Stimulated activated CD8-positive, alpha-beta memory T cell treated with anti-CD3 and anti-CD28 coated beads, Interleukin-4, amount 100 ng/mL, for 1 hour (primary cell): ENCODE measurements at places on chromosomes 7 and 10.

- no peak for DNase-seq
Measured at GRCh38 chr7:1554333-1555045, 1.5 kb downstream of the TMEM184A start.

- DNase-seq: no peak
Measured at GRCh38 chr10:118439824-118440223, 97.7 kb upstream of the FAM204A start.

GRCh38 chr10:132975831-132976682 lies 33.7 kb upstream of the CFAP46 start:
- no peak for DNase-seq

GRCh38 chr10:23978317-23978716 lies 230.6 kb upstream of the KIAA1217 start:
- no peak for DNase-seq

GRCh38 chr10:71270301-71271220 lies 48.5 kb upstream of the SLC29A3 start:
- DNase-seq: no peak

DNA sequence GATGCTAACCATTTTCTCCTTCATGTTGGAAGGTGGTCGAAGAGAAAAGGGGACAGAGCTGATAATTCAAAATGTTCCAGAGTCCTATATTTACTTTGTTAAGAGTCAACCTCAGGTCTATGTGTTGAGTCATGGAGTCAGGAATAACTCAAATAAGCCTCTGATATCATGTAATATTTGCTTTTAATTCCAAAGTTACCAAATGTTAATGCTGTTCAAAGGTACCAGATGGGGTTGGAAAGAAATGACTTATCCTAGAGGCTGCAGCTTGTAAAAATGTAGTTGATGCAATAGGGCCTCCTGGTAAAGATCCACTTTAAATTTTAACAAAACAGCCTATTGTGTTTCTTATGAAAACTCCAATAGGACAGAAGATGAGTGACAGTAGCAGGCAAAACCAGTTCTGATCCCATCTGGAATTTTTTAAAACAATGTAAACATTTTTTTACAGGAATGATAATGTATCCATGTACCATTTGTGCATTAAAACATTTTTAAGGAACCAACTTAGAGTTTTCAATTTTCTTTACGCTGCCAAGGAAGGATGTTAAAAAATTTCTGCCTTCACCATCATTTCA lies 218.2 kb downstream of the ANK3 start:
- DNase-seq: no peak

GRCh38 chr10:113498997-113499396 lies 53.9 kb upstream of the HABP2 start:
- DNase-seq: no peak

DNA sequence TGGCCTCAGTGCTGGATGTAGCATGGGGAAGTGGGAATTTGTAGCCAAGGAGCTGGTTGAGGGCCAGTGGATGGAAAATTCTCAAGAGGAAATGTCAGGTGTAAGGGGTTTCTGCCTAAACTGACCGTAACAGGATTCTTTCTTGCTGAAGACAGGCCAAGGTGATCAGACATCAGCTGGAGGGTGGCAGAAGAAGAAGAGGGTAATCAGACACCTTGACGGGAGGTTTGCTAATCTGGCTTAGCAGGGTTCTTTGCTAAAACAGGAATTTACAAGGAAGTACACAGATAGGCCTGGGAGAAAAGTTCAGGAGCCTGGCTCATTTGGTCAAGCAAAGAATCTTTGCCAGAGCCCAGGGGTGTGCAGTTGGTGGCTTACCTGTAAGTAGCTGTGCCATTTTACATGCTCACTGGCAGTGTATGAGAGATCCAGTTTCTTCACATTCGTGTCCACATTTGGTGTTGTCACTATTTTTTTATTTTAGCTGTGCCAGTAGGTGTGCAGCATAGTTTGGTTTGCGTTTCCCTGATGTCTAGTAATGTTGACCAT lies 73.7 kb downstream of the BMPR1A start:
- DNase-seq: no peak

GRCh38 chr7:107037717-107038603 lies 6.5 kb upstream of the PRKAR2B start:
- DNase-seq: no peak

DNA sequence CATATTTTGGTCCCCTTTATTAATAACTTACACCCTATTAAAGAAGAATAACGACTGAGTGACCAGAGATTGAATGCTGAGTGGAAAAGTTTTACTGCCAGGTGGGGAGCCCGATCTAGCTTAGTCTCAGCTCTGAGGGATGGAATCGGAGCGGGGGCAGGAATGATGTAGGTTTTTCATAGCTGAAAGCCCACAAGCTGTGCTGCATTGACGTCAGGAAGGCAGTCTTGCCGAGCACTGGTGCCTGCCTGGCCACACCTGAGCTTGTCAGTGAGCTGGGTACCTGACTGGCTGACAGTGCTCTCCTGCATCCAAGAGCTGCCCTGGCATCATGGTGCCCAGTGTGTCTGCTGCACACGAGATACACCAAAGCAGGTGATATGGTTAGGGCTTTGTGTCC lies 34.8 kb downstream of the GRK5 start:
- no peak for DNase-seq

DNA sequence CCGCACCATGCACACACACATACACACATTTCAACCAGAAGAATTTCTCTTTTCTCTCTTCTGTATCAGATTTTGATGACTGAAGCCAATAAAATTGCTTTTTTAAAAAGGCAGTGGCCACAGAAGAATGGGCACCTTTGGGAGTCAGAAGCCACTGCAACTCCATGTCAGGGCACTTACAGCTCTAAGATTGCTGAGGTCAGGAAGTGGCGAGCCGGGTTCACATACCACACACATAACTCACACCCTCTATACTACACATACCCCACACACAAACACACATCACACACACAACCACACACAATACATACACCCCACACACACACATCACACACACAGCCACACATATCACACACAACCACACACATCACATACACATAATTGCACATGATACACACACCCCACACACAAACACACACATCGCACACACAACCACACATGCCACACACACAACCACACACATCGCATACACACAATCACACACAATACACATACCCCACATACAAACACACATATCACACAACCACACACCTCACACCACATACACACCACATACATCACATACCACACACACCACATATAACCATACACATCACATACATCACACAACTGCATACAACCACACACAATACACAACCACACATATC lies 31.2 kb downstream of the GPRIN2 start:
- no peak for DNase-seq

GRCh38 chr10:17290226-17290625 lies 62.2 kb downstream of the VIM start:
- DNase-seq: no peak

GRCh38 chr10:82331716-82332115 lies 456.7 kb downstream of the NRG3 start:
- DNase-seq: no peak

GRCh38 chr10:78508955-78509748 lies 475.5 kb downstream of the RPS24 start:
- no peak for DNase-seq

DNA sequence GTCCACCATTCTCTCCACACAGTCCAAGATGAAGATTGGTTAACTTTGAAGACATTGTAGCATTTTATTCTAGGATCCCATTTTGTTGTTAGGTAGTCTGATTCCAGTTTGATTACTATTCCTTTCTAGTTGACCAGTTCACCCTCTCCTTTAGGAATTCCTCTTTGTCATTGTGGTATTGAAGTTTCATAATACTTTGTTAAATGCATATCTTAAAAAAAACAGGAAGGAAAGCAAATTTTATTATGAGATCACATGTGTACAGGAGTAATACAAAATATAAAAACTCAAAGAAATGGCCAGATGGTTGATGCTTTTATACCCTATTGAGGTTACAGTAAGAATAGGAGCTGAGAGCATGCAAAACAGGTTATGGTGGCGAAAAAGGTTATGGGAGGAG lies 15.5 kb upstream of the SEMA3C start:
- DNase-seq: no peak

DNA sequence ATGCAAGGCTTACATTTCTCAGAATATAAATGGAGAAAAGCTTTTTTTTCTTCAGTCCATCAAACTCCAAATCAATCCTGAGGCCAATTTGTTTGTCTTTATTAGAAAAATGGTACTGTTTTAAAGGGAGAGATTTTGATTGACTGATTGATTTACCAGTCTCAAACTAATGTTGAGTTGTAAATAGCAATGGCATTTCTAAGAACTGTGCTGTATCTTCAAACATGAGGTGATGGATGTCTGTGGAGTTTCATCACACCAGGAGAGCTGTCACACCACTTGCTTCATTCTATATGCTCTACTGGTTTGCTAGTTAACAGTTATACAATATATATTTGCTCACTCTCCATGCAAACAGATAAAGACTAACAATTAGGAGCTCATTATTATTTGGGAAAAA lies 39.0 kb upstream of the LRRTM3 start:
- DNase-seq: no peak

- DNase-seq: no peak
Measured at GRCh38 chr10:22539579-22540298, 174.6 kb downstream of the PIP4K2A start.

- DNase-seq: no peak
Measured at GRCh38 chr7:82266081-82266480, 177.5 kb downstream of the CACNA2D1 start.

DNA sequence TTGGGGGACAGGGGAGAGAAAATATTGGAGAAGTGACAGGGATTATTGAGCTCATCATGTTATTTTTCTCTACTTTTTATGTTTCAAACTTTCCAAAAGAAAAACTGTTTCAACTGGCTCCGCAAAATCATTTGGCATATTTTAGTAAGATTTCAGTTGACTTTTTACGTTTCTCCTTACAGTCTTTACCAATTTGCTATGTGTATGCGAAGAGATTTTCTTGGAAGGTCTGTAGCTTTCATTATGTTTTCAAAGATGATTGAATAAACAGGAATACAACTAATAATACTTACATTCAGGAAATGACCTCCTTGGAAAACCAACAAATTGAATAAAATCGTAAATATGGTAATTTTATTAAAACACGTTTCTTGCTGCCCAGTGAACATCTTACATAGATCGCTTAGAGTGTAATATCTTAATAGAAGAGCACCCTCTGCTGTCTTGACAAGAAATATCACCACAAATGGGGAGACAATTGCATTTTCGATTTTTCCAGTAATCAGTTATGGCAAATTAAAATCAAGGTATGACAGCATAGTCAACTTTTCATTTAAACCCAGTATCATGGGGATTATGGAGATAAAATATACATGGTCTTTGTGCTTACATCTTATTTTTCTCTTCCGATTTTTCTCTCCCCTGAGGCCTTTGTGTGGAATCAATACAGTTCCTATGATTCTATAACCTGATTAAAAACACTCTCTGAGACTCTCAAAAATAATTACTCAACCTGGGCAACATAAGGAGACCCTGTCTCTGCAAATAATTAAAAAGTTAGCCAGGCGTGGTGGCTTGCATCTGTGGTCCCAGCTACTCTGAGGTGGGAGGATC lies 43.1 kb downstream of the MBL2 start:
- DNase-seq: no peak

GRCh38 chr7:31234836-31235605 lies 105.5 kb downstream of the NEUROD6 start:
- no peak for DNase-seq
